GM06990 (cell line): ENCODE measurements at places on chromosomes 2 and 18.

DNA sequence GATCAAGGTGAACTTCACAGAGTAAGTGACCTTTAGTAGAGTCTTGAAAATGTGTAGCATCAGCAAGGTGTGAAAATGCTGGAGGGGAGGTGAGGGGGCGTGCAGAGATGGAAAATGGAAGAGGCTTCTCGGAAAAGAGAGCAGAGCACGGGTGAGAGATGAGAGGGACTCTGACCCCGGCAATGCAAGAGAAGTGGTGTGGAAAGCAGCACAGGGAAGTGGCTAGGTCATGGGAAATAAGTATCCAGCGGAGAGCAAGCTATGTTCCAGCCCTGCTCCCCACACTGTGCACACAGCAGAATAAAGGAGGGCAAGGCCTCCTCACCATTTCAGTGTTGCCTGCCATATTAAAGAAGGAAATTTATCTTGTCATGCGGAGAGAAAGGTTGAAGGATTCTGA is 241.7 kb upstream of the DOK6 start:
- DNase-seq, result no peak

DNA sequence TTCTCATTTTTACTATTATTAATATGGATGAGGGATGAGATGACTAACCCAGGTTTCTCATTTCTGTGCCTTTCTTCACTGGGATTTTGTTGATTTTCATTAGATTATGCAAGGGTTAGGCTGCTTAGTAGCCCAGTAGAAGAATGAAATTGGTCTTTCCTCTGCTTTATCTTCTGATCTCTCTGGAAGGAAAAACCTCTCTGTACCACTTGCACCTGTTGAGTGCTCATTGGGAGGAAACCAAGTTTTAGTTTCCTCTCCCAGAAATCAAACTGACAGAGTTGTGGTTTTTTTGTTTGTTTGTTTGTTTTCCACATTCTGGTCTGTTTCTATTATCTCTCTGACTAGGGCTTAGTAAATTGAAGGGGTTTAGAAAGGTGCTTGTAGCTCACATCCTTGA is 60.8 kb downstream of the KIAA1328 start:
- DNase-seq, result no peak

GRCh38 chr18:5145168-5145825 is 51.8 kb downstream of the AKAIN1 start:
- no peak for DNase-seq

DNA sequence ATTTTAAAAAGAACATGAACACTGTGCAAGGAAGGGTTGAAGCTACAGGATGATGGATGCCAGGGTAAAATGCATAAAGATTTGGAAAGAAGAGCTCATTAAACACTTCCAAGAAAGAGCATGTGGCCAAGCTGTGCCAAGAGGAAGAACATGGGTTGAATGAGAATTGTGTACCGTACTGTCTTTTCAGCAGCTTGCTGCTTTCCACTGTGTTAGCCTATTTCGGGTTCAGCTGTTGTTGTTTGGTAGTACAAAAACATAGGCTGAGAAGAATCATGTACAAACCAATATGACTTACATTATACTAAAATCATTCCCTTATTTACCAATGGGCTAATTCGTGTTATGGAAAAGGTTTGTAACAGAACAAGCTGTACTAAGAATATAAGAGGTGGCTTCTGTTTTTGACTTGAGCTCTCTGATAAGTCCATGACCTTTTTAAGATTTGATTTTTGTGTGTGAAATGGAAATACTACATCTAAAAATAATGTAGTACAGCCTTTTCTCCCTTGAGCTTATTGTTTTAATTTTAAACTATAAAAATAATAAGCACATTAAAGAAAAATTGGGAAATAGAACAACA is 188.3 kb upstream of the STON1 start:
- no peak for DNase-seq

GRCh38 chr2:88188748-88189147 is 18.6 kb downstream of the THNSL2 start:
- no peak for DNase-seq

DNA sequence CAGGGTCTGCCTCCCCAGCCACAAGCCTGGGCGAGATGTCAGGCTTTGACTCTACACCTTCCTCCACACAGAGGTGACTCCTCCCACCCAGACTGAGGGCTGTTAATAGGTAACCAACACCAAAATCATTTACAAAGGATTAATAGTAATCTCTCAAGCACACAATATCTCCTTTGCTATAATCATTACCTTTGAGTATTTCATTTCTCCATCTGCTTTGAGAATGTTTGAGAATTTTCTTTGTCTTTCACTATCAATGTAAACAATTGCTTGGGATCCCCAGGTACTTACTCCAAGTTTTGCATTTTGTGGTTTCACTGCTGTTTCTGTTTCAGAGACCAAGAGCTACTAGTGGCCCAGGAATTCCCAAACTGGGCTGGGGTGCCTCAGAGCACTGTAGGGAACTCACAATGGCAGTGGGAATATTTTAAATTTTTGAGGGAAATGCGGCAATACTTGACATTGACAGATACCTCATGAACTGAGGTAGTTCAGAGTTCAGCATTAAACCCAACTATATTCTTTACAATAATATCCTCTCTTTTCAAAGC is 166.4 kb upstream of the MGAT5 start:
- DNase-seq, result no peak
